Left ventricle myocardium inferior (tissue), 1 donor: ENCODE measurements at places on chromosomes 6 and 20.

DNA sequence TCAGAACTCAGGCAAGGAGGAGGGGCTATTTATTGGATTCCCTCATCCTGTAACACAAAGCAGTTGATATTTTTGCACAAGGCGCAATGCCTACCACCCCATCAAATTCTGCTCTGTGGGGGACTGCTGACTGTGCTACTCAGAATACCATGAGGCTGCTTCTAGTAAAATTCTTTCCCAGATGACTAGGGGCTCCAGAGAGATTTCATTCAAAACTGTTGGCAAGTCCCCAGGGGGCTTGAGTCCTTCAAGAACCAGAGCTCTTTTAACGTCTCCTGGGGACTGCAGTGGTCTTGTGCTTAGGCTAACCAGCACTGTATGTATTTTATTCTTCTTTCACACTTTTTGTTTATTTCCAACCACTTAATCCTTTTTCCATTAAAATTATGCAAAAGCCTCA lies 365.9 kb upstream of the AGPAT4 start:
- DNase-seq: no peak

DNA sequence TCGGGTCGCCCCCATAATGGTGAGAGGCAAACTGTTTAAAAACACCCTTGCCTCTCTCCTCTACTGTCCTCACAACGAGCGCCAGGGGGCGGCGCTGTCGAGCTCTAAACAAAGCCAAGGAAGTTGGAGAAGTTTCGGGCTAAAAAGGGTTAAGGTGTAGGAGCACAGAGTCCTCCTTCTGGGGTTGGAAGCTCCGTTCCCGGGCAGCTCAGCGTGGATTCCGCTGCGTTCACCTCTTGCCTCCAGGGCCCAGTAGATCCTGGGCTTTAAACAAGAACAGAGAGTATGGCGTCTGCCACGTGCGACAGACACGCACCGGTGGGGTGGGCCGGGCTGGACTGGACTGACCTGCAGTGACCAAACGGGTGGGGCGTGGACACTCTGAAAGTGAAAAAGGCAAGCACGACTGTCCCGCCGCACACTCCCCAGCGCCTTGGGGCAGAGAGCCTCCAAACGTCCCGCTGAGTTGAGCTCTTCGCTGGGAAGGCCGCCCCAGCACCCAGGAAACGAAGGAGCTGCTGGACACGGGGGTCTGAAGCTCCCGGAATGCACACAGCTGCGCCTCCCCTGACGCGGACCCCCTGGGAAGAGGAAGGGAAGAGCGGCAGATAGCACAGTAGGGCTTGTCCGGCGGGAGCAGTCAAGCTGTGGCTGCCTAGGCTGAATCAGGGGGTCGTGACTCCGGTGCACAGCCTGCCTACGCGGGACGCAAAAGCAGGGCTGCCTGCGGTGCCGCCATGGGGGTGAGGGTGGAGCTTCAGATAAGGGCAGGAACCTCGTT lies 1.6 kb upstream of the THBD start:
- DNase-seq: peak; percentile 87

DNA sequence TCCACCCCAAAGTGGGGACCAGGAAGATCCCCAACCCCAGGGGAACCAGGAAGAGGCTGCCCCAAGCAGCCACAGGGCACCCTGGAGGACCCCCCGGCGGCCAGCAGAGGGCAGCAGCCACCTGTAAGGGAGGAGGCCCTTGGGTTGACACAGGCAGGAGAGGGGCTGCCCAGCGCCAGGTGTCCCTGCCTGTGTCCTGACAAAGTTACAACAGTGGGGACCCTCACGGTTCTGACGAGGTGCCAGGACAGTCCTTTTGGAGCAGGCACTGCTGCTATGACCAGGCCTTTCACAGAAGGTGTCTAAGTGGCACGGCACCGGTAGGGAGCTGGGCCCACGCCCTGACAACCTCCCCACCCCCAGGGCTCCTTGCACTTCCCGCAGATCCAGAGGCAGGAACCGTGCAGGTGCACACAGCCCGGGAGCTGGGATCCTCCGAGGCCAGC lies 176.7 kb downstream of the BMP7 start:
- DNase-seq: peak; percentile 59

DNA sequence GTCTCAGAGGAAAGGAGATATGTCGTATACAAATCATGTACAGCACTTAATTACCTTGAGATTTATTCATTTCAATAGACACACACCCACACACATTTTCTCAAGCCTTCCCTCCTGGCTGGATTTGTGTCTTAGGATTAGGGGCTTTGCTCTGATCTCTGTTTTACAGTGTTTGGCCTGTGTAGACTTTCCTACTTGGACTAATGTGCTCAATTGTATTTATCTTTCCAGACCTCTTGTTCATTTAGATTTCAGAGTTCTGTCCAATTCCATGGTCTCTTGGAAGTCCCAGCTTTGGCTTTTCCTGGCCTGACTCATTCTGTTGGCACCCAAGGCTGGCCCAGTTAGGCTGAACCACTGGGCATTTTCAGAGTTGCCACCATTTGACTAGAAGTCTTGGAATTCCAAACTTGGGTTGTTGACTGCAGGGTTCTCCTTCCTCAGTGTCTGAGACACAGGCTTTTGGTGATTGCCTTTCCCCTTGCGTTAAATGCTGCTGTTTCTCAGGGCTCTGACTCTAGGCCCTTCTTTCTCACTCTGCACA lies 8.9 kb upstream of the RFPL4B start:
- DNase-seq: no peak

DNA sequence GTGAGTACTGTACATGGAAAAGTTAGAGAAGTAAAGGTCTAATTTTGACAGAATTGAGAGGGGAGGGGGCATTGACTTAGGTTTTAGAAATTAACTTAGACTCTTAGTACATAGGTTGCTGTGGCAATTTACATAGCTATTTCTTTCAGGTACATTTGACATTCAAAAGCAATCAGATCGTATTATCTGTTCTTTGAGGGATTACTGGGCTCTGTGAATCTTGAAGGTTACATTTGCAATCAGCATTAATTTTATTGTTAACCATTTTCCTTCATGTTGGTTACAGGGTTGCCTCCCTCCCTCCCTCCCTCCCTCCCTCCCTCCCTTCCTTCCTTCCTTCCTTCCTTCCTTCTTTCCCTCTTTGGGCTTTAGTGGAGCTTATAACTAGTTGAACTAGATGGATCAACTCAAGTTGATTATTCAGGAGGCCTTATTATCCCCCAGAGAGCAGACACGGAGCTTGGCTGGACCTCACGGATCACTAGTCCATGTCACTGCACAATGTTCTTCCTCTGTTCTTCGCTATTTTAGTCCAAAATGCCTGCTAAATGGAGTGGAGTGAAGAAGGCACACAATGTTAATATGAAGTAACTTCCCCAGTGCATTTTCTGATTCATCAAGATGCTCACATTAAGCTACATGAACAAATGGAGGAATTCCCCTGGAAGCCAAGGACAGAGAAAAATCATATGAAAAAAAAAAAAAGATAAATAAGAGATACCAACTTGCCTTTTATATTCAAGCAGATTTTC lies 87.8 kb downstream of the PLCB4 start:
- no peak for DNase-seq

DNA sequence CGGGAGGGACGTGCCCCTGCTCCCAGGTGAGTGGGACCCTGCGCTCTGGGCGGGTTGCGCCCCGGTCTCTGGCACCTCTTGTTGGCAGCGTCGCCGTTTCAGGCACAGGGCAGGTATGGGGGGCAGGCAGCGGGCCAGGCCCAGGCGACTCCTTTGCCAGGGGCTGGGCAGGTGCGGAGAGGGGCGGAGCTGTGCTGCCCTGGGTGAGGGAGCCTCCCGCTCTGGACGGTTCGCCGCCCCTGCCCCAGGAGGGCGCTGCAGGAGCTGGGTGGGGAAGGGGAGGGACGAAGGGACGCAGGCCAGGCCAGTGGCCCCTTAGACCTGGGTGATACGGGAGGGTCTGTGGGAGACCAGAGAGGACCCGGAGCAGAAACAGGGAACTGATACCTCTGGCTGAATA lies 663.9 kb upstream of the DEFB115 start:
- no peak for DNase-seq

GRCh38 chr6:165580136-165580535 lies 82.9 kb downstream of the PDE10A start:
- no peak for DNase-seq

DNA sequence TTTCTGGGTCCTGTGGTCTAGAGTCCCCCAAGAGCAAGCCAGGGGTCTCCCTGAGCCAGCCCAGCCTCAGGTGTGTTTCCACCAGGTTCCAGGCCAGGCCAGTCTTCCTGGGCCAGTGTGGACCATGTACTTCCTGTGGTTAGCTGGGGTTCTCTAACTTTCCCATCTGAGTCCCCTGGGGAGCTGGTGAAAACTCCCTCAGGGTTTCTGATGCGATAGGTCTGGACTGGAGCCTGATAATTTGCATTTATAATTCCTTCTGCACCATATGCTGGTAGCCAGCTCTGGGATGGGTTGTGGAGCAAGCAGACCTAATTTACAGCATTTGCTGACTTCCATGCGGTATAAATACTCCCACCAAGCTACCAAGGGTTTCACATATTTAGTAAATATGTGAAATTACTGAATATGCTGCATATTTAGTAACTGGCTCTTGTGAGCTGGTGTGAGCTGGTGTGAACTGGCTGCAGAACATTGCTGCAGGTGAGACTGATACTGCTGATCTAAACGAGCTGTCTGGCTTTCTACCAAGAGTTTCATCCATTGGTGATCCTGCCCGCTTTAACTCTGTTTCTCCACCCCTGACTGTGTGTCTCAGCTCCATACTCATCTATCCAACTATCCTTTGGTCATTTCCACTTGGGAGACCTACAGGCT lies 62.6 kb downstream of the RIN2 start:
- DNase-seq: no peak

GRCh38 chr6:149567945-149568585 lies 1.9 kb downstream of the GINM1 start:
- no peak for DNase-seq

DNA sequence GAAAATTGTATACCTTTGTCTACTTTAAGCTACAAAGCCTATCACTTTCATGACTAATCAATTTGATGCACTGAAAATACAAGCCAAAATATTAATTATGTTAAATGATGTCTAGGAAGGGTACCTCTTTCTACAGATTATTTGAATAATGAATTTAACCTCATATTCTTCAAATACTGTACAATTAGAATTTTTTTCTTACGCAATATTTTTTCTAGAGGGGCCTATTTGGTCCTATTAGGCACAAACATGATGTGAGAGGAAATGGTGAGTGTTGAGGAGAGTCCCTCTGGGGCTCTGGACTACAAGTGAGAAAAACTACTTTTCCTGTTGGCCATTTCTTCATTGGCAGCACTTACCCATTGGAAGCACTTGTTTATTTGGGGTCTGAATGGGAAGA lies 5.4 kb downstream of the DCDC2 start:
- no peak for DNase-seq

GRCh38 chr20:10268636-10269035 lies 50.0 kb downstream of the SNAP25 start:
- DNase-seq: no peak

- DNase-seq: no peak
These were observed 190.1 kb downstream of the KCNQ5 start for GRCh38 chr6:72811971-72812421.

DNA sequence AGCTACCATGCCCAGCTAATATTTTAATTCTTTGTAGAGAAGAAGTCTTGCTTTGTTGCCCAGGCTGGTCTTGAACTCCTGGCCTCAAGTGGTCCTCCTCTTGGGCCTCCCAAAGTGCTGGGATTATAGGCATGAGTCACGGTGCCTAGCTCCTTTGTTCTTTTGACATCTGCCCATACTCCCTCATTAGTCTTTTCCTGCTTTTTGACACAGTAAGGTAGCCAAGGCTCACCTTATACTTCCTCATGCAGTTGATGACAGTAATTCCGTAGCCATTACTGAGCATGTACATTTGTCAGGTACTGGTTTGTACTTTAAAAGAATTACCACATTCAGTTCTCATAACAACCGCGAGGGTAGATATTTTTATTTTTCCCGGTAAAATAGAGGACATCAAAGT lies 76.7 kb downstream of the CDYL start:
- DNase-seq: no peak

DNA sequence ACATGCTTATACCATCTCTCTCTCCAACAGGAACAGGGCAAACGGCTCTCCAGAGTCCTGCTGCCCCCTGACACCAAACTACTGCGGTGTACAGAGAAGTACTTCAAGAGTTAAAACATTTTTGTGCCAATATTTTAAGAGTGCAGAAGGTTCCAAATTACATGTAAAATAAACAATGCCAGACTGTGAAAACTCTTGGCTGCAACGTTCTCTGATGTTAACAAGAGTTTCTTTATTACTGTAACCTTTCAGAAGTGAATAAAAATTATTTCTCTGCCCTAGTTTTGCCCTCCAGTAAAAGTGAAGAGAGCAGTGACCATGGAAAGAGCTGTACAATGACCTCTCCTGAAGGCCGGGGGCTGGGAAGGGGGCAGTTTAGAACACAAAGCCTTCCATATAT lies 41.4 kb upstream of the FAM83C start:
- no peak for DNase-seq

DNA sequence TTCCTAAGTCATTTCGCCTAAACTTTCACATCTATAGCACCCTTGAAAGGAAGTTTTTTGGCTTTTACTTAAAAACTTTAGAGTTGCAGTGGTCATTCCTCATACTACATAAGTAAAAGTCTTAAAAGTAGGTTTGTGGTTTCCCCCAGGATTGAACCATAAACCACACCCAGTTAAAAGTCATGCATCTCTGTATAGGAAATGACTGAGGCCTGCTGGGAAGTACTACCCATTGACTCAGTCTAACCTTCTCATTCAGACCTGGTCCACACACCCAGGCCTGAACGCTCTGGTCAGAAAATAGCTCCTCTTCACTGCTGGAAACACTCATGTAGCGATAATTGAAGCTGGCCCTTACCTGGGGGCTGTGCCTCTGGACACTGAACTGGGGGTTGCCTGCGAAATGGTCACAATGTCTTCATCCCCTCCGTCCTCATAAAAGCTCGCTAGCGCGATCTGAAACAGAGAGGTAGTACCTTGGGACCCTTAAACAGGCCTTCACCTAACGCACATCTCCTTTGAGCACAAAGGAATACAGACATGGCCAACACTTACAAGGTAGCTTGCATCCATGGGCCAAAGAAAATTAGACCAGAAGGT lies 2.6 kb downstream of the NSFL1C start:
- no peak for DNase-seq

DNA sequence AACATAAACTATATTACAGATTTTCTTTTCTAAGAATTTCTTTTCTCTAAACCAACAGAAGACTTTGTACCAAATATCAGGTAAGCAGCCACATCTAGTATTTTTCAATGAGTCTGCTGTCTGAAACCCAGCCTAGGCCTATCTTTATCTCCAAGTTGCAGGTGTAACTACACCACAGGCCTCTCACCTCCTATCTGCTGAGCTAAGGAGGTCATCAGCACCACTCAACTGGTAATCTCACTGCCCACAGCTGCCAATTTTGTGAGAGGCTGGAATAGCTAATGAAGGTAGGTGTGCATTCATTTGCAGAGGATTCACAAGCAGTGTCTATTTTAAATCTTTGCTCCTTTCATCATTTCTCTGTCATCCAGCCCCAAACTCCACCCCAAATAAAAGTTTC lies 584.8 kb downstream of the HDGFL1 start:
- DNase-seq: no peak

- DNase-seq: no peak
These were observed 193.5 kb downstream of the UNC5CL start for GRCh38 chr6:40845553-40845952.
